Stimulated activated CD8-positive, alpha-beta memory T cell treated with anti-CD3 and anti-CD28 coated beads, Interleukin-7, amount 100 ng/mL, for 4 hours (primary cell): ENCODE measurements at places on chromosomes 4 and X.

- peak; percentile 22 for DNase-seq
These were observed 108.0 kb downstream of the ITM2A start for GRCh38 chrX:79259073-79259689.

DNA sequence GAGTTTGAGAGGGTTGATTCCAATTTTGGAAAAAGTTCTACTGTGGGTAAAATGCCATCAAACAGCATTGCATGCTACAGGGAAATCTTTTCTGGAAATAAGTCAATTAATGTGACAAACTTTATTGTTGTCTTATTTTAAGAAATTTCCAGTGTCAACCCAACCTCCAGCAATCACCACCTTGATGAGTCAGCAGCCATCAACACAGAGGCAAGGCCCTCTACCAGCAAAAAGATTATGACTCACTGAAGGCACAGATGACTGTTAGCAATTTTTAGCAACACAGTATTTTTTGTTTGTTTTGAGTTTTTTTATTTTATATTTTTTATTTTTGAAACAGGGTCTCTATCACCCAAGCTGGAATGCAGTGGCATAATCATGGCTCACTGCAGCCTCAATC lies 165.4 kb upstream of the C1QTNF7 start:
- DNase-seq = no peak

- DNase-seq = no peak
These were observed 95.8 kb downstream of the DHX15 start for GRCh38 chr4:24488399-24489164.

- DNase-seq = no peak
These were observed 907.7 kb downstream of the RAB28 start for GRCh38 chr4:12576409-12576808.

GRCh38 chr4:128737098-128737513 lies 72.4 kb upstream of the JADE1 start:
- no peak for DNase-seq

DNA sequence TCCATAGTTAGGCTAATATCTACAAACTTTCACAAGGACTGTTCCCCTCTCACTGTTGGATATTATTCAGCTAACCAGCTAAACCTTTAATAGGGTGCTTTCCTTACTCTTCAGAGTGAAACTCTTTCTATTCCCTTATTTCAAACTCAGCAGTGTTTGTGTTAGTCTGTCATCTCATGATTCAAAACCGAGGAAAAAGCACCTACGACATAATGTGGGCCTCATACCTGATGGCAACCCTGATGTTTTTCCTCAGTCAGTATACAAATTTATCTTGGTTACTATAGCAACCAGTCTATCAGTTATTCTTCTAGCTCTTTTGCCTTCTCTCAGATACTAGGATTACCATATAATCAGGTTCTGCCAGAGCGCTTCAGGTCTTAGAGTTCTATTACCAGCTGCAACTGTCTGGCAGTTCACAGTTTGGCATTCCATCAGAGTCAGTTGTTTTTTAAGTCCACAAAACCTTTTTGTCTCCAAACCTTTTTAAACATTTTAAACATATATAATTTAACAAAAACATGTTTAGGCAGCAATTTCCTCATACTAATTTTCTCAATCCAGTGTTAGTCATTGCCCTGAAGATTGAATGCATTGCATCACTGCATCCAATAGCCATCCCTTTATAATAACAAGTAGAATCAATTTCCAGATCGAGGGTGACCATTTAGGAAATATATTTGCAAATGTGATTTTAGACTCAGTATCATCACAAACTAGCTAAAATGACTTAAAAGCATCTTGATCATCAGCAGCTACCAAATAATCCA lies 7.4 kb downstream of the WDR44 start:
- DNase-seq = no peak

DNA sequence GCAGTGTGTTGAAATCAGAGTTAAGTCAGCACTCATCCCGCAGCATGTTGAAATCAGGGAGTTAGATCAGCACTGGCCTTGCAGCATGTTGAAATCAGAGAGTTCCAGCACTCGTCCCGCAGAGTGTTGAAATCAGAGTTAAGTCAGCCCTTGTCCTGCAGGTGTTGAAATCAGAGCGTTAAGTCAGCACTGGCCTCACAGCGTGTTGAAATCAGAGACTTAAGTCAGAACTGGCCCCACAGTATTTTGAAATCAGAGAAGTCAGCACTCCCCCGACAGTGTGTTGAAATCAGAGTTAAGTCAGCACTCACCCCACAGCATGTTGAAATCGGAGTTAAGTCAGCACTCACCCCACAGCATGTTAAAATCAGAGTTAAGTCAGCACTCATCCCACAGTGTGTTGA lies 10.9 kb upstream of the UVSSA start:
- no peak for DNase-seq

- DNase-seq = no peak
These were observed 23.7 kb downstream of the YTHDC1 start for GRCh38 chr4:68326141-68326540.

DNA sequence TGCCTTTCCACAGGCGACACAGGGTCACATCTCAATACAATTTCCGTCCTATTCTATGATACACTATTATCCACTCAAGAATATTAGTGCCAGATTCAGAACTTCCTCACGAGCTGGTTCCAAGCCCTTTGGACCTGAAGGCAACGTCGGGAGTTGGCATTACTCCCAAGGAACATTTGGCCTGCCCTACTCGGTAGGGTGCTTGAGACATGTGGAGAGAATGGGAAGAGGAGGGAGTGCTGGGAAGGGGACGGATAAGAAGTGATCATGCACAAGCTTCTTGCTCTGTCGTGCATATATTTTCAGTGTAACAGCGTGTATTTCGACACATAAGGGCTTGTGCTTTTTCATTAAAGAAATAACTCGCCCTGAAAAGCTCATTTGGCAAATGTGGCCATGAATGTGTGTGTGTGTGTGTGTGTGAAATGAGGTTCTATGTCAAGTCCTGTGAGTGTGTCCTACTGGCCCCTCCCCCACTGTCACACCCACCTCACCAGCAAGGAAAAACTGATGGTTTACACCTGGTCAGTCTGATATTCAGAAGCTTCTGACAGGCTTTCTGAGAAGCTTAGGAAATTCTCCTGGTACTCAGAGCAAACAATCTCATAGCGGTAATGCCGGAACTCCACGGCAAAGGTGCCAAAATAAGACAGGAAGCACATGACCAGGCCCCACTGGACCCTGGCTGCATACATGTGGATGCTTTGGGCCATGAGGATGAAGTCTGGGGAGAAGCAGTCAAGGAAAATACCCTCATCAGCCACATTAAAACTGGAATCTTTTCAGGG lies 54.8 kb downstream of the ENOPH1 start:
- no peak for DNase-seq

DNA sequence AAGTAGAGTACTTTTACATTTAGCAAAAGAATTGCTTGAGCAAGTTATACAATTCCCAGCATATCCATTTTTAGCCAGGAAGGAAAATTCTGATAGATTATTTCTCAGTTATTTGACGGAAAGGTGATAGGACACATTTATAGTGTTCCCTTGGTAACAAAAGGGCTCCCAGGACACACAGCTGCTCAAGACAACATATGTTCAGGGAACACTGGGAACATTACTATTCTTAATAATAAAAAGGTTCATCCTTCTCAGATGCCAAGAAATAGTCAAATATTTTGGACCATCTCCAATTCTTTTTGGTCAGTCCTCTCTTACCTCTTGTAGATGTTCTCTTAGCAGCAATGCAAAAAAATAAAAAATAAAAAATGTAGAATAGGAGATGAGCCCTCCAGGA lies 66.8 kb upstream of the SMAD1 start:
- DNase-seq = no peak

DNA sequence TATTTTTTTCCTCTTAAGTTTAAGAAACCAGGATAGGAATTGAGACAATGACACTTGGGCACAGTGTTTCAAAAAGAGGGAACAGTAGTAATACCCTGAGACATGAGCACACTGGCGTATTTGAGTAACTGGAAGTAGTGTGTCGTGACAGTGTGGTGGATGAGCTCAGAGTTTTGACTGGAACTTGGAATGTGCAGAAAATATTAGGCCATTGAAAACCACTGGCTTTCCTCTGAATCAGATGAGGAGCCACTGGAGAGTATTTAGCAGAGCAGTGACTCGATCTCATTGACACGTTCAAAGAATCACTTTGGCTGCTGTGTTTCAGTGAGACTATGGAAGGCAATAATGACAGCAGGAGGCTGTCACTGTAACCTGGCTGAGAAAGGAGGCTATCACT lies 1531.2 kb downstream of the STIM2 start:
- DNase-seq = no peak

- no peak for DNase-seq
These were observed 10.4 kb downstream of the CORIN start for GRCh38 chr4:47827343-47828047.

GRCh38 chr4:1400831-1401408 lies 5.3 kb downstream of the NKX1-1 start:
- DNase-seq = no peak

DNA sequence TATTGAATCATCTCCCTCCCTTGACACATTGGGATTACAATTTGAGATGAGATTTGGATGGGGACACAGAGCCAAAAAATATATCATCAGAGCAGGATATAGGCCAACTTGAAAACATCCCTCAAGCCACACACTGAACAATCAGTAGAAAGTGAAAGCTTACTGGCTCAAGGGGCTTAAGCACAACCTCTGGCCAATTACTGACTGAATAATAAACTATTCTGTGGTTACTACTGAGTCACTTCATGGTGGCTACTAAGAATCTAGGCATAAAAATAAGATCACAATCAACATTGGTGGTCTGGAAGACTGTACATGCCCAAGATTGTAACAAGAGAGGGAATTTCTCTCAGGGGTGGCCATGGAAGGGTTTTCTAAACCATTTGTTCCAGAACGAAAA lies 27.4 kb upstream of the GPR174 start:
- DNase-seq = no peak

DNA sequence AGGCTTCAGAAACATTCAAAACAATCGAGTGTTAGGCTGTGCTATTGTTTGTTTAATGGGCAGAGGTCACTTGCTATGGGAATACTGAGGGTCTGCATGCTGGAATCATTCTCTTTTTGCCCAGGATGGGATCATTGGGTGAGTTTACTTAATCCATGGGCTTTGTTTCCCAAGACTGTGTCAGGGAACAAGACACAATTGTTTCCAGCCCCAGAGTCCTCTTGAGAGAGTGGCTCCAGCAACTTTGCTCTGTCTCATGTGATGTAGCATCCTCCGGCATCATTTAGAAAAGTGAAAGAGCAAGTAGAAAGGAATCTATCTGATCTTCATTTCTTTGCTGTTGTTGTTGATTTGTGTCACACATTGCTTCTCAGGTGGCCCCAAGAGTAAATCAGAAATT lies 1.8 kb downstream of the TENM3 start:
- no peak for DNase-seq

DNA sequence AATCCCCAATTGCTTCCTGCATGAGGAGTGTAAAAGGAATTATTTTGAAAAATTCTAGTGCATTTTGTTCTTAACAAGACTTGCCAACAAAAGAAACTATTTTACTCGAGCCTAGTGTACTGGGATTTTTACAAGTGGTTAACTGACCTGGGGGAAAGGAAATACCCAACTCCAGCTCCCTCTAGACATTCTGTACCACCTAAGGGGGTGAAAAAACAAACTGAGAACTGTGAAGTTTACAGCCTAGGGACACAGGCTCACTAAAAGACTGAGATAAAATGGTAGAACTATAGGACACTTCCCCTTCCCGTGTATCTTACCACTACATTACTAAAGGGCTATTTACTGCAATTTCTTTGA lies 2.6 kb upstream of the ADH5 start:
- DNase-seq = no peak

GRCh38 chrX:23661671-23662070 lies 5.6 kb upstream of the PRDX4 start:
- no peak for DNase-seq

DNA sequence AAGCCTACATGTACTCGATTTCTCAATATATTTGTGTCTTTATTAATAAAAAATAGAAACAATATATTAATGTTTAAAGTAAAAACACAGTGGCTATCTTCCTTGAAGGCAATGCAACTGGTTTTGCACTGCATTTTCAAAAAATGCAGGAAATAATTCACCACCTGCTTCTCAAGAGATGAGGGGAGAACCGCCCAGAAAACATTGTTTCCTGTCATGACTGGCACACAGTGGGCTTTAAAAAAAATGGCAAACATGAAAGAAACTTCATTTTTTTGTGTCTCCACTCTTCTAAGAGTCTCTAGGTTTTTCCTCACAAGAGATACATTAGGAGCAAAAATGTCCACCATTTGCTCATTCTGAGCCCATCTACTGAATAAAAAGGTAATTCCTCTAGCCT lies 50.8 kb upstream of the C4orf50 start:
- DNase-seq = no peak
